ENCODE measurements at places on chromosomes 1 and 21.

GRCh38 chr1:159686599-159687299, 27.6 kb downstream of the CRP start:
- no peak for DNase-seq

DNA sequence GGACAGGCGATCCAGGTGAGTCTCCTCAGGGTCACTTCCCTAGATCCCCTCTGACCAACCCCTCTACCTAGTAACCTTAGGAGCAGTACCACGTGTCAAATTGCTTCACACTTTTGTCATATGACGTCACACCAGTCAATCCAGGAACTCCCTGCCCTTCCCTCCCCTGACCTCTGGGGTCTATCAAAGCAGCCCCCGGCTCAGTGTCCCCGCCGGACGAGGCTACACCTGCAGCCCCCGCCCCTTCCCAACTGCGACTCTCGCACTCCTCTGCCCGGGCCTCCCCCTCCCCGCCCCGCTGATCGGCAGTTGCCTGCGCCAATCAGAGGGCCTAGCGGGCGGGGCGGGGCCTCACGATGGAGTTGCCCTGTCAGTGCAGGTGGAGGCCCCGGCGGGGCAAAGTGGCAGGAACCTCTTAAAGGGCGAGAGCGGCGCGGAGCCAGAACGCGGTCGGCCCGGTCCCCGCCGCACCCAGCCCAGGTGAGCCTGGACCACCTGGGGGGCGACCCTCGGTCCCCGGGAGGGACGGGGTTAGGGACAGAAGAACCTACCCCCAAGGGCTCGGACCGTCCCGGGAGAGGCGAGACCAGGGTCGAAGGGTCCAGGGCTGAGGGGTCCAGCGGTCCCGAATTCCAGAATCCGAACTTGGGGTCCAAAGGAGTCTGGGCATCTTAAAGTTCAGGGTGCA, 27.5 kb upstream of the EPB41 start:
- peak; percentile 70 for DNase-seq

DNA sequence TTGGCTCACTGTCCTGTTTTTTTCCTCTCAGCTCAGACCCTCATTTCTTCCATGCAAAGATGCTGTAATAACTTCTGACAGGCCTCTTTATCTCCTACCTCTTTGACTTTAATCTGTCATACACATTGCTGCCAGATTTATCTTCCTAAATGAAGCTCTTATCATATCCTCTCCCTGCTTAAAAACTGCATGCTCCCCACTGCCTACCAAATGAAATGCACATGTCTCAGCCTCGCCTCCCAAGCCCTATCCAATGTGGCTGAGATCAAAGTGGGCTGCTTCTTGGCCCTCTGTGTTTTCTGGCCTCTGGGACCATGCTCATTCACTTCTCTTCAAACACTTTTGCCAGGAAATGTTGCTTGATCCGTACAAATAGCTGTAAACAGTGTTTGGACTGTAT, 38.3 kb downstream of the IRF2BP2 start:
- DNase-seq: no peak

- DNase-seq: no peak
These were observed 77.1 kb downstream of the RYR2 start for GRCh38 chr1:237119091-237119490.

Measured in stimulated activated CD8-positive, alpha-beta memory T cell treated with anti-CD3 and anti-CD28 coated beads, Interleukin-4, amount 100 ng/mL, for 1 hour (primary cell).